Activated T-cell treated with anti-CD3 and anti-CD28 coated beads for 48 hours (primary cell): ENCODE measurements at places on chromosomes 5 and 9.

- peak; percentile 84 for DNase-seq
Observed at GRCh38 chr5:98773464-98774191, at the start of gene RGMB. RGMB (plus strand) TSS chr5:98773663; CDS start chr5:98774071, 408 bp downstream.

DNA sequence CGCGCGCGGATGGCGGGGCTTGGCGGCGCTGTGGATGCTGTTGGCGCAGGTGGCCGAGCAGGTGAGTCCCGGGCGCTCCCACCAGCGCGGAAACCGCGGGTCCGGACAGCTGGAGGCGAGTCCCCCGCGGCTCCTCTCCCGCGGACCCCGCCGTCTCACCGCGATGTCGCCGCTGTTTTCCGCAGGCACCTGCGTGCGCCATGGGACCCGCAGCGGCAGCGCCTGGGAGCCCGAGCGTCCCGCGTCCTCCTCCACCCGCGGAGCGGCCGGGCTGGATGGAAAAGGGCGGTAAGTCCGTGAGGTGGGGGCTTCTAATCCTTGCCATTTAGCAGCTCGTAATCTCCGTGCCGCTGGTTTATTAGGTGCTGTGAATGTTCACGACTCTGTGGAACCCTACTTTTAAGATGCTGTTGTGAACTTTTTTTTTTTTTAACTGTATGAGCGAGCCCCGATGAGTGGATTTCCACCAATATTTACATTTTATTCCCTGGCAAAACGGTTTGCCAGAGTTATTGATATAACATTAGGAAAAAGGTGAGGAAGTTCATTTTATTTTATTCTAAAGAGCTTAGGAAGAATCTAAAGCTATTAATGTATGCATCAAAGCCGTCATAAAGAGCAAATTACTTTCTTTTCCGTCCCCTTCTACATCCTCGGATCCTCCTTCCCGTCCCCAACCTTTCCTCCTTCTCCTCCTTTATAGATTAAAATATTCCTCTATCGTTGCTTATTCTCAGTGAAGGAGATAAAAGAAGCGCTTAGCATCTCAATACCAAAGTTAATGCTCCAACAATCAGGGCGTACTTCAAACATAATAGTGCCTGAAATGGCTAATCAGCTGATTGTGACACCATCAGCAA, 579 bp downstream of the ADAMTS16 start:
- DNase-seq: no peak

- no peak for DNase-seq
Observed at GRCh38 chr5:141490271-141490670, 1.4 kb downstream of the PCDHGC5 start.

DNA sequence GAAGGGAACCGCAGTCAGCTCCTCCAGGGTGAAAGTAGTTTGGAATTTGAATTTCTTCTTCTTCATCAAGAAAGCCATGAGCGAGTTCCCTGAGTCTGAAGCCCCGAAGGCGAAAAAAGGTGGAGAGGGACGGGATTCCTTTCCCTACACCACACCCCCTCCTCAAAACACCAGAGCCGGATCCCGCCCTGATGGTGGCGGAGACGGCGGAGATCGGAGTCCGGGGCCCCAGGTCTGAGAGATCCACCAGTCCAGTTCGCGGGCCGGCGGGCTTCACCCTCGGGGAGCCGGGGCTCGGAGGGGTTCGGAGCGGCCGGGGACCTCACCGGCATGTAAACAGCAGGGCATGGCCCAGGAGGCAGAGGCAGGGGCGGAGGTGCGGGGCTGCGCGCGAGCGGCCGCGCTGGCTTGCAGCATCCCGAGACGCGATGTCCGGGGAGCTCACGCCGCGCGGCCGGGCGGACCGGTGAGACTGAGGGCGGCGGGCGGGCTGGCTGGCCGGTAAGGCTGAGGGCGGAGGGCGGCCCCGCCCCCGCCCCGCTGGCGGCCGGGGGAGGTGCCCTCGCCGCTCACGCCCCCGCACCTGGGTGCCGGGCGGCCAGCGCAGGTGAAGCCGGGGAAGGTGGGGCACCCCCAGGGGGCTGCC, 606 bp downstream of the EEIG1 start:
- no peak for DNase-seq

DNA sequence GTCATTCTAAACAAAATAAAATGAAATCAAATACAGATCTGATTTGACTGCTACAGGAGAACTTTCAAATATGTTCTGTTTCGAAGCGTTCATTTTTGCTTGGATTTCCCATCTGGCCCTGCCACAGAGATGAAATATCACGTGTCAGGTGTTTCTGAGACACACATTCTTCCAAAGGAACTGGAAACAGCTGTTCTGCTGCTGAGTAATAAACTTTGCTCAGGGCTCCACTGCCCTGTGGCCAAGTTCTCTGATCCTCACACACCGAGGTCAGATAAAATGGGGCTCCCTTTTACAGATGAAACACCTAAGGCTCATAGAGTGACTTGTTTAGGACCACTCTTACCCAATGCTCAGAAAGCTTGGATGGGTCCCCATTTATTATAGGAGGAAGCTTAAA, 42.5 kb downstream of the FRMPD1 start:
- DNase-seq: no peak

GRCh38 chr5:95086927-95087815, 197.7 kb downstream of the MCTP1 start:
- no peak for DNase-seq

DNA sequence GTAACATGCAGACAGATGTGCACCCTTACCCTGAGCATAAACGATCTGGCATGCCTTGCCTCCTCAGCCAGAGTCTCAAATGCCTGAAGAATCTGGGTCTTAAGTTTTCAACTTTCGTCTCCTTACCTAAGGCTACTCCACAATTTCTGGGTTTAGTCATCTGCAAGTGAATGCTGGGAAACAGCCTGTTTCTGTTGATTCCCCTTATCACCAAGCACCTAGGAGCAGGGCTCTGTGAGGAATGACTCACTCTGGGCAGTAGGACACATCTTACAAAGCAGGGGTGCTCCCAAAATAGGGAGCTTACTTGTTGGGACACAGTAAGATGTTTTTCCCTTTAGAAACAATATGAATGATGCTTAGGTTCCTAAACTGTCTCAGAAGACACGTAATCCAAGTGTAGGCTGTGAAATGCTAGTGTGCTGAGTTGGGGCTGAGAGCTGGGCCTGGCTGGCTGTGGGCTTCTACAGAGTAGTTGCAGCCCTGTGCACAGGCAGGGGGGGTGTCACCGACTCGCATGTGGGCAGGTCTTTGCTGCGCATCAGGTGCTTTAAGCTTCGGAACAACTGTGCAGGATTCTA, 58.0 kb downstream of the DAP start:
- DNase-seq: no peak

- DNase-seq: no peak
Observed at GRCh38 chr9:129270903-129271431, 92.9 kb upstream of the IER5L start.

GRCh38 chr9:116234081-116234480, 80.5 kb downstream of the PAPPA start:
- no peak for DNase-seq

DNA sequence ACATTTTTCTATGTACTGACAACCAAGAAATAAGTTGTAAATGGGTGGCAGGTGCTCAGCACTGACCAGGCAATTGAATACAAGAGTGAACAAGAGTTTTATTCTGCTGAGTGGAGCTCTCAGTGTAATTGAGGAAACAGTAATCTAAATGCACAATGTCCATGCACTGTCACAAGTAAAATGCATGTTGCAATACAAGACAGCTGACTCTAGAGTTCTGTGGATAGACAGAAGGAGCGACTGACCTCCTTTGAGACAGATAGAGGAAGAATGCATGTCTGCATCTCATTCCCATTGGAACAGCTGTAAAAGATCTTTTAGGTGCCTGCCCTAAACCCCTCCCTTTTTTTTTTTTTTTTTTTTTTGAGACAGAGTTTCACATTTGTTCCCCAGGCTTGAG, 299.0 kb downstream of the FBXL7 start:
- DNase-seq: no peak

DNA sequence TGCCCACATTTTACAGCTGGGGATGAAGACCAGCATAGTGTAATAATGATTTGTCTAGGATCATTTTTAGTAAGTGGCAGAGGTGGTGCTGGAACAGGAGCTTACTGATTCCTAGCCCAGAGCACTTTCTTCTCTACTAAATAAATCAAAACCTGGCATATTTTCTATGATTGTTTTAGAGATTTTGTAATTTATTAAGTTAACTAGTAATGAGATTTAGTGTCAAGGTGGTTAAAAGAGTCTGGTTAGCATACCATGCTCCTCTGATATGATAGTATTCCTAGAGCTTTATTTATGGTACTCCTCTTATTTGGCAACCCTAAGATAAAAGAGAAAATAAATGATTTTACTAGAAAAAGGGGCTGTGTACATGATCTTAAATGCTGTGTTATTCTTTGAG, 604.0 kb downstream of the ISL1 start:
- DNase-seq: no peak

DNA sequence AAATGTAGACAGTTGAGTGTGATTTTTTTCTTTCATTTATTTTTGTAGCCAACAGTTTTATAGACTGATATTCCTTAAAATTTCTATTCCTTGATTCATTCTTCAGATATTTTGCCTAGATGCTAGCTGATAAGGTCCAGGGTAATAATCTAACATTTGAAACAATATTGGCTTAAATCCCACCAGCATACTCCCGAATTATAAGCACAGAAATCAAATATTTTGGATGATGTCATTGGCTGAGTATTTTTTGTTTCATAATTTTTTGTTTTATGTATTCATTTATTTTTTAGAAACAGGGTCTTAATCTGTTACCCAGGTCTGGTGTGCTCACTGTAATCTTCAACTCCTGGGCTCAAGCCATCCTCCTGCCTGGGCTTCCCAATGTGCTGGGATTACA, 88.4 kb downstream of the ISL1 start:
- no peak for DNase-seq
